RWPE2 (cell line): ENCODE measurements at places on chromosomes 16 and 17.

DNA sequence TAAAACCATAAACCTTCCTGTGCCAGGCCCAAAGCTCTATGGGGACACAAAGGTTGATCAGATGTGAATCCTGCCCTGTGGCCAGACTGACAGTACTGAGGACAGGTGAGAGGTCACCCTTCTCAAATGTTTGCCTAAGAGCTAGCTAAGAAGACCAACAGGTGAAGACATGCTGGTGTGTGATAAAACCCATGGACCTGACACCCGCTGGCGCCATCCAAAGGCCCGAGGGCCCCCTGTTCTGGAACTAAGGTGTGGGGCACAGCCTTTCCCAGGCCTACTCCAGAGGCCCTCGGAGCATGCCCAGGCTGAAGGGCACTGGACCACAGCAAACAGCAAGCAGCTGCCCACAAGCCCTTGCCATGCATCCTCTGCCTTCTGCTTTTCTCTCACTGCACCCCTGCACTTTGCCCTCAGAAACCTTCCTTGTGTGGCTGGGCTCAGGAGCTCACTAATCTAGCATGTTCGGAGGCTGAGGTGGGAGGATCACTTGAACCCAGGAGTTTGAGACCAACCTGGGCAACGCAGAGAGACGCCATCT is 5.2 kb upstream of the CDK3 start:
- H3K27ac ChIP-seq, result no peak overlapping the region
- H3K4me3 ChIP-seq, result no peak overlapping the region
- DNase-seq, result no peak

- no peak for DNase-seq
- no peaks in the 10 kb centered on the region for H3K27me3 ChIP-seq
Measured at GRCh38 chr17:80071116-80071841, 30.1 kb upstream of the GAA start.

DNA sequence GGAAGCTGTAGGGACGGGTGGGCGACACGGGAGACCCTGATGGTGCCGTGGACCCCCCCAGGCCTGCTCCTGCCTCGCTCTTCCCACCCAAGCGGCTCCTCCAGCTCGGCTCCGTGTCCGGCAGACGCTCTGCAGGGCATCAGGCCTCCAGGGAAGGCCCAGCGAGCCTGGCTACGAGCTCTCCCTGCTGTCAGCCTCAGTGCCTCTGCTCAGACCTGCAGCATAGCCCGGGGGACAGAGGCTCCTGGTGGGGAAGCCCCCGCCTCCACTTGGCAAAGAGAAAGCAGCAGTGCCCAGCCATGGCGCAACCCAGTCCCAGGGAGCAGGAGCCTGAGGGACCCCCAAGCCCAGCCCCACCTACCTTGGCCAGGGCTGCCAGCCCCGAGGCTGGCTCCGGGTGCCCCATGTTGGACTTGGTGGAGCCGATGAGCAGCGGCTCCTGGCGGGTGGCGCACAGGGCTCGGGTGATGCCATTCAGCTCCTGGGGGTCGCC is 5.9 kb downstream of the FASN start:
- DNase-seq, result no peak
- no peak overlapping the region for H3K4me3 ChIP-seq
- H3K27ac ChIP-seq, result no peak overlapping the region
- H3K36me3 ChIP-seq, result peaks cover 98% of the 10 kb centered on the region
- no peaks in the 10 kb centered on the region for H3K4me1 ChIP-seq
- no peaks in the 10 kb centered on the region for H3K27me3 ChIP-seq

GRCh38 chr17:74737299-74738050 is 419 bp downstream of the RAB37 start:
- H3K36me3 ChIP-seq, result no peaks in the 10 kb centered on the region
- no peak overlapping the region for H3K27ac ChIP-seq
- peaks cover 38% of the 10 kb centered on the region for H3K27me3 ChIP-seq
- DNase-seq, result no peak

DNA sequence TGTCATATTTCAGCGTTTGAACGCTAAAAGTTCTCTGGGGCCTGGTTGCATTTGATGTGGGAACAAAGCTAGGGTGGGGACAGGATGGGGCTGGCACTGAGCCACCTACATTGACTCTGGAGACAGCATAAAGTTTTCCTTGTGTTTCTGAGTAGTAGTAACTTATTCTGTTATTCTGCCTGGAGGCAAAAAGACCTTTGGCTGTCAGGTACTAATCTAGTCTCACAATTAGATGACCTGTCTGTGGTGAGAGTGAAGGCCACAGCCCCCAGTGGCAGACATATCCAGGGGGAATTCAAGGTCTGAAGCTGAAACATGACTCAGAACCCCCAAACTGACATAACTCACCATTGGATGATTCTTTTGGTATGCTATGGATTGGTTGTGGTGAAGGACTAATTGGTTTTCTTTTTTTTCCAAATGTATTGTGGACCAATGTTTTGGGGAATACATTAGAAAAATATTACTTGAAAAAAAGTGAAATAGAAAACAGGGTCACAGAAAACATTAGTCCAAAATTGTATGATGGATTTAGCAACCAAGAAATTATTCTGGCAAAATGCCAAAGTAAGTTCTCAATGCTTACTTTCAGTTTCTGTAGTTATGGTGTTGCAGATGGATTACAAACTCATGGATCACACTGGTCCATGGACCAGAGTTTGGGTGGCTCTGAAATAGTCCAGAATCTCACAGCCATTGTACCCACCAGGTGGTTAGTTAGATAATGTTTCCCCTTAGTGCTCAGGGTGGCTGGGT is 10.5 kb upstream of the SALL1 start:
- H3K4me3 ChIP-seq, result no peak overlapping the region
- H3K27ac ChIP-seq, result no peak overlapping the region
- H3K36me3 ChIP-seq, result no peaks in the 10 kb centered on the region
- H3K4me1 ChIP-seq, result no peaks in the 10 kb centered on the region

GRCh38 chr17:31820691-31821435 is 38.2 kb downstream of the COPRS start:
- H3K4me1 ChIP-seq, result peaks cover 1% of the 10 kb centered on the region
- no peak overlapping the region for H3K27ac ChIP-seq
- H3K27me3 ChIP-seq, result no peaks in the 10 kb centered on the region
- H3K36me3 ChIP-seq, result no peaks in the 10 kb centered on the region

DNA sequence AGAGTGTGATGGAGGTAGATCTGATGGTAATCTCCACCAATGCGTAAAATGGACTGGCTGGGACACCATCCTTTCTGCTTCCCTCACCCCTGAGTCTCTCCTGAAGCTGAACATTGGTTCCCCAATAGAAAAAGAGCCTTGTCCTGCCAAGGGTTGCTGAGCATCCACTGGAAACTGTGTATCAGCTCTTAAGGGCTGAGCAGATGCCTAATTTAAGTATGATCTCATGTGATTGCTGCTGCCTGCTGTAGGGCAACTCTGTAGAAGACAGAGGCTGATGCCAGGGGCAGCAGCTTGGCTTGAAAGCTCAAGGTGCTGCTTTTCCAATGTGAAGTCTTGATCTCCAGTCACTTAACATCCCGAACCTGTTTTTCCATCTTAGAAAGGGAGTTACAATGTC is 310.3 kb upstream of the CCL2 start:
- H3K4me1 ChIP-seq, result no peaks in the 10 kb centered on the region
- DNase-seq, result no peak
- H3K27me3 ChIP-seq, result peaks cover 4% of the 10 kb centered on the region
- no peak overlapping the region for H3K27ac ChIP-seq
- no peak overlapping the region for H3K4me3 ChIP-seq
- H3K36me3 ChIP-seq, result no peaks in the 10 kb centered on the region

DNA sequence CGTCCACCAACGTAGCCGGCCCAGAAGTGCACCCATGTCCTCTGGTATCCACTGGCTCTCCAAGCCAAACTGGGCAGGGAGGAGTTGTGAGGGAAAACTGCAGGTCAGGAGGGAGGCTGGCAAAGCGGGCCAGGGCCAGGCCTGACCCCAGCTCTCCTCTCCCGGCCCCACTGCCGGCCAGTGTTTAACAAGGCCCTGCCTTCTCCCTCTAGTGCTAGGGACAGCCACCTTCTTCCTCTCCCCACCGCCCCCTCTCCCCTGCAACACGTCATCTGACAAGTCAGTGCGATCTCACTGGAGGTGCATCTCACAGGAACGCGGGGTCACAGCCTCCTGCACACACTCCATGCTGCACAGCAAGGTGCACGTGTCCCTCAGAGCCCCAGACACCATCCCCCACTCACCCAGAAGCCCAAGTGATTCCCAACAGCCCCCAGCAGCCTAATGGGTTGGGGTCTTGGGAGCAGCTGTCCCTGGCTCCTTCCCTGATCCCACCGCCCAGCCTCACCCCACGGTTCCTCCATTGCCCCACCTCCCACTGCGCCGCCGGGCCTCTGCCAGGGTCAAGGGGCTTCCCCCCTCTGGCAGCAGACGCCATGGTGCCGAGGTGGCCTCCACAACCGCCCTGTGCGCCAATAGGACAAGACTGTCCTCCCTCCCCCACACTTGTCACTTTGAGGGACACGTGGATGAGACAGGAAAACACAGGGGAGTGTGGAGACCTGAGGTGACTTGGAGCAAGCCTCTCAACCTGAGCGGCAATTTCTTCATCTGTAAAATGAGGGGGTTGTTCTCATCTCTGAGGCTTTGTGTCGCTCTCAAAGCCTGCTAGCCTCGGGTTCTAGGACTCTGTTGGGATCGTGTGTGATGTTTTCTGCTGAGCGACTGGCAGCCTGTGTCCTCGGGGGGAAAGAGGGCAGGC is 1.1 kb upstream of the ACE start:
- no peak overlapping the region for H3K27ac ChIP-seq
- H3K27me3 ChIP-seq, result peaks cover 10% of the 10 kb centered on the region
- no peak for DNase-seq
- H3K4me1 ChIP-seq, result no peaks in the 10 kb centered on the region
- no peaks in the 10 kb centered on the region for H3K36me3 ChIP-seq
